Thoracic aorta (tissue), 2 donors: ENCODE measurements at places on chromosomes 13 and 19.

GRCh38 chr19:32373585-32374295 lies 28.3 kb downstream of the ZNF507 start:
- DNase-seq = peak; percentile 15

DNA sequence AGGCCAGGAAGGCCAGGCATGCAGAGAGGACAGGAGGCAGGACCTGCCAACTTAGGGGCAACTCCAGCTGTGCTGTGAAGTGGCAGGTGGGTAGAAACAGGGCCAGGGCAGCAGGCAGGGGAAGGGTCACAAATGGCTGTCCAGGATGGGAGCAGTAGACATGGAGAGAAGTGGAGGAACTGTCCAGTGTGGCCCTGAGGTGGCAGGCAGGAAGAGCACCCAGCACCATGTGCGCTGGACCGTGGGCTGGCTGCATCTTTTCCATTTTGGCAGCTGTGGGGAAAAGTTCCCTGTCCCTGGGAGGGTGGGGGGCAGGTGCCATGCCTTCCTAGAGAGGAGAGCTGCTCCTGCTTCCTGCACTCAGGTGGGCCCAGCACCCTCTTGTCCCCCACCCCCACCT lies 13.8 kb downstream of the DEDD2 start:
- no peak for DNase-seq

GRCh38 chr13:46587807-46588418 lies 34.9 kb downstream of the LRCH1 start:
- DNase-seq = no peak

GRCh38 chr13:99331881-99332293 lies 24.7 kb upstream of the GPR183 start:
- no peak for DNase-seq

DNA sequence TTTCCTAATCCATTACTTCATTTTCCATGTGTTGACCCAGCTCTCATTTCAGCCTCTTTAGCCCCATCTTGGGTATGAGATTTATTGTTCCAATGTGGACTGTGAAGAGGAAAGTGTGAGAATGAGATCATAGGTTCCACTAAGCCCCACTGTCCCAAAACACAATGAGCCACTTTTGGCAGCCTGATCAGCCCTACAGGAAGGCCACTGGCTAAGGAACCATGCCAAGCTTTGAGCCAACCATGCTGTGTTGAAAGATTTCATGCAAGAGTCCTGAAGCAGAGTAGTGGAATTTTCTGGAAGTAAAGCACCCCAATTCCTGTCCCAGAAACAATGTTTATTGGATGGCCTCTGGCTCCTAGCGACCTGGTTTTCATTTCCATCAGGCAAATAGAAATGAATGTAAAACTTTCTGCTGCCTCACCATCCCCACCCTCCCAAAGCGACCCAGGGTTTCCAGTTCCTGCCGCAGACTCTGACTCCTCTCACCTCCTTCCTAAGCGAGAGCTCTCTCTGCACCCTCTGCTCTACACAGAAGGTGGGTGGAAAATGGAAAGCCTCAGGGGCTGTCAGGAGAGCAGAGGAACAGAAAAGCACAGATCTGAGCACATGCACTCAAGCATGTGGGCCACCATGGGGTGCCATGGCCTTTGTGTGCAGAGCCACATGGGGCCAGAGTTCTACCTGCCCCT lies 73.1 kb downstream of the KCTD12 start:
- DNase-seq = no peak

- no peak for DNase-seq
These were observed 121.6 kb upstream of the FRY start for GRCh38 chr13:31909864-31910551.

DNA sequence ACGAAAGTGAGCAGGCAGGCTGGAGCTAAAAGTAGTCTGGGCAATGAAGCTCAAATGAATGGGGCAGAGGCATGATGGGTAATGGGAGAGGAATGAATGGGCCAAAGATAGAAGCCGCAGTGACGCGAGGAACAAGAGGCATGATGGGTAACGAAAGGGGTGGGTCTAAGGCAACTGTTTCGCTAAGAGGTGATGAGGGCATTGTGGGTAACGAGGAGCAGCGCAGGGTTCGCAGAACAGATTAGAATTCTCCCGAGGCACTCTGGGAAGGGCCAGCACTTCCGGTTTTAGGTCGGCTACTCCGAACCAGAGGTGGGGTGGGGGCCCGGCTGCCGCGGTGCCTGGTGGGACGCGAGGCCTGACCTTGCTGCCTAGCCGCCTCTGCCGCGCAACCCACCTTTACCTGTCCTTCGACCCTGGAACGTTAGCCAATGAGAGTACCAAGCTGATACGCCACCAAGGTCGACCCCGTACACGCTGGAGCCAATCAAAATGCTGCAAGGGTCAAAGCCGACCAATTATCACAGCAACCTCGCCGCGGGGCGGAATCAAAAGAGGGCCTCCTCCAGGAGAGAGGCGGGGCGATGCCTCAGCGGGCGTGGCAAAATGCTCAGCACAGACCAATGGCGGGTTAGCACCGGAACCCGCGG lies 563 bp upstream of the TOMM40 start:
- DNase-seq = peak; percentile 86

GRCh38 chr19:17671906-17672305 lies 16.2 kb downstream of the UNC13A start:
- DNase-seq = no peak

DNA sequence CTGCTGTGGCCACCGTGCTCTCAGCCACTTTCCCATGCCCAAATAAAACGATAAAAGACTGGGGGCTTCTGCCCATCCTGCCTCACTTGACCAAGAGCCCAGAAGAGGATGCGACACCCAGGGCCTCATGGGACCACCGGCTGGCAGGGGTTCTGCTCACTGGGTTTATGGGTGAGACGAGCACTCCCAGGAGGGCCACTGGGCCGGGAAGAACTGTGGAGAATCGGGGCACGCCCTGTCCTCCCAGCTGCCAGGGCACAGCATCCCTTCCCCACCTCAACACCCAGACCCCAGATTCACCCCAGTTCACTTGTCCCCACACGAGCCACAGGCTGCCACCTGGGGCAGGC lies 4.7 kb upstream of the F10 start:
- no peak for DNase-seq

GRCh38 chr13:51373451-51373850 lies 34.0 kb downstream of the SERPINE3 start:
- no peak for DNase-seq

DNA sequence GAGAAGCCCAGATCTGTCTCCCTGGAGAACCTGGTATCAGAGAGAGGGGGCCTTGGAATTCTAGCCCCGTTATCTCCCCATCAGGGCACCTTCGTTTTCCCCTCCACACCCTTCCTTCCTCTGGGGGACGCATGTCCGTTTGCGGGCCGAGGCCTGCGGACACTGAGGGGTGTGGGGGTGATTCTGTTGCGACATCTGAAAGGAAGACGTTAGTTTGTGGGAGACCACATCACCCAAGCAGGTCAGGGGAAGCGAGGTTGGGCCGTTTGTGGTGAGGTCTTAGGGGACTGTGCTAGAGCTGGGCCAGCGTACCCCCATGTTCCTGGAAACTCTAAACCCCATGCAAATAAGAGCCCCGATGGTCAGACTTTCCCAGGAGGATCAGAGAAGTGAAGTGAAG lies 3.7 kb upstream of the HSH2D start:
- no peak for DNase-seq

- DNase-seq = no peak
These were observed 157.2 kb downstream of the TM9SF2 start for GRCh38 chr13:99658261-99658991.

DNA sequence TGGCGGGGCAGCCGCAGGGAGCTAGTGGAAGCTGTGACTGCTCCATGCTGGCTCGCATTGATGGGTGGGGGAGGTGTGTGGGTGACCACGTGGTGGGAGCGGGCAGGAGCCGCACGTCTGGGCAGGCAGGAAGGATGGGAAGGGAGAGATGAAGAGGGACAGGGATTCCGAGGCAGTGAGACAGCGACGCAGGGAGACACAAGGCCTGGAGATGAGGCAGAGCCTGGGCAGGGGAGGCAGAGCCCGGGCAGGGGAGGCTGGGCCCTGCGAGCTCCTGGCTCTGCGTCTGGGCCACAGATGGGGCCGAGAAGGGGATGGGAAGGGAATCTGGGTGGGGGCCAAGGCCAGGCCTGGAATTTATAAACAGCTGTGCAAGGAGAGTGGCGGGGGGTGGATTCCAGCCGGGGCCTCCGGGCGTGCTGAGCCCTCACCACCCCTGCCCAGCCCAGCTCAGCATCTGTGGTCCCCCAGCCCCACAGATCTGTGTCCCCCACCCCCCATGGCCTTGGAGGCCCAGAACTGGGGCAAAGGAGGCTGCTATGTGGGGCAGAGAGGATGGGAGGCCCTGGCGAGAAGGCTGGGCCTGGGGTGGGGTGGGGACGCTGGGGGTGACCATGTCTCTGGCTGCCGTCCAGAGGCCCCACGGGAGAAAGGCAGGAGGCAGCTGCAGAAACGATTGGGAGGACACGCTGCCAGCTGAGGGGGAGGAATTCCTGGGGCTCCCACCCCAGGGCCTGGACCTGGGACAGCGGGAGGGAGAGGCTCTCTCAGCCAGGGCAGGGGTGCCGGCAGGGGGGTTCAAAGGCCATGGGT lies 6.0 kb downstream of the EHD2 start:
- DNase-seq = peak; percentile 36

- DNase-seq = no peak
These were observed 7.3 kb downstream of the ADGRL1 start for GRCh38 chr19:14198384-14199376.

GRCh38 chr19:36182612-36183244 lies 30.5 kb upstream of the COX7A1 start:
- DNase-seq = no peak

GRCh38 chr19:41352609-41353465 lies 885 bp downstream of the TGFB1 start:
- no peak for DNase-seq

DNA sequence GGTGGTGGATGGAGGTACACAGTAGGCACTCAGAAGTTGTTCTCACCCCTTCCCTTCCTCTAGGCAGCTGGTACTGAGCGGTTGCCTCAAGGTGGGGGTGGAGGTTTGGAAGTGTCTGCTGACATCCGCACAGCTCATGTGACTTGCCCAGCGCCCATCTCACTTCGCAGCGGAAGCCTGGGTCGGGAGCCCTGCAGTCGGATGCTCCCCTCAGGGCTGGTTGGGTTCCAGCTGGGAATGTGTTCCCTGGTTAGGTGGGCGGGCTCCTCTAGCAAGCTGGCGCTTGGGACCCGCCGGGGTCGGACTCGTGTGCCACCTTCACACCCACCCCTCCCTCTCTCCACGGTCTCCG lies 10.2 kb downstream of the PPP1R37 start:
- no peak for DNase-seq

- no peak for DNase-seq
These were observed 76.8 kb downstream of the FREM2 start for GRCh38 chr13:38763446-38764381.

GRCh38 chr13:20652946-20653345 lies 50.6 kb upstream of the IL17D start:
- no peak for DNase-seq

GRCh38 chr13:28650284-28650683 lies 8.6 kb upstream of the POMP start:
- DNase-seq = no peak

GRCh38 chr19:35205733-35206323 lies 22.7 kb downstream of the FAM187B start:
- no peak for DNase-seq

DNA sequence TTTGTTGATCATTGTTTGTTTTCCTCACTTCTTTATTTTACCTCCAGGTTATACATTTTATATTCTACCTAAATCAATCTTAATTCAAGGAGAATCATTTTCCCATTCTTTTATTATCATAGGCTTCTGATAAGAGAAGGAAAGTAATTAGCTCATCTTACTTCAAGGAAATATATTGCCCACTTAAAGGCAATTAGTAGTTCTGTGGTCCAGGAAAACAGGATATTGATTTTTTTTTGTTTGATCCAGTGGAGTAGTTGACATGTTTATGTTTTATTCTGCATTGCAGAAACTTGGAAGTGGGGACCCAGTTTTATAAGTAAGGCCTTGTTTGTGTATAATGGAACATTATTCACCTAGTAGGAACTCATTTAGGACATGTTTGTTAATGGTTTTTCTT lies 390.6 kb downstream of the NDFIP2 start:
- DNase-seq = no peak

DNA sequence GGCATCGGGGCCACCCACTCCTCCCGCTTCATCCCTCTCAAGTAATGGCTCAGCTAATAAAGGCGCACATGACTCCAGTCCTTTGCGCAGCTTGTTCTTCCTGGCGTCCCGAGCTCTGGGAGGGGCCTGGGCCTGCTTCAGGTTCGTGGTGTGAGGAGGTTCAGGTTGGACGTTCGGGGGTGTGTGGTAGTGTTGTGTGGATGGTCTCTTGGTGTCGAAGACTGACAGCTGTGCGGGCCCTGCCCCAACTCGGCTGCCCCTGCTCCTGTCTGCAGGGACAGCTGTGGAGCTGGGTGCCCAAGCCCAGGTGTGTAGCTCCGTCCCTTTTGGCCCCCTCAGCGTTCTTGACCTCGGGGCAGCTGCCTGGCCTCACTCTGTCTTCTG lies 2.2 kb downstream of the RPS15 start:
- DNase-seq = no peak

DNA sequence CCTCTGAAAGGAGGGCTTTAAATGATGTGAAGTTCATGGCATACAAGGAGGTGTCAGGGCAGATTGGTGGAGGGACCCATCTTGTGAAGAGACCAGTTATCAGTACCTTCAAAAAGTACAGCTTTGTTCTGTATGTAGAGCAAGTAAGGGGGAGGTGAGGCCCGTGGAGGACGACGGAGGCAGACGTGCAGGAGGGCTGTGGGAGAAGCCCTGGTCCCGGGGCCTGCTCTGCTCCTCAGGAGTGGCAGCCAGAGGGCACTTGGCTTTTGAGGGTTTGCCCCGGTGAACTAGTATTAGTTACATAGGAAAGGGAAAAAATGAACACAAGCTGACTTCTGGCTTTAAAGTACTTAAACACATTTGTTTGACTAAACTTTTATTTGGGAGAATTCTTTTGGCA lies 42.1 kb downstream of the COG3 start:
- DNase-seq = no peak

GRCh38 chr19:35992907-35993765 lies 1.9 kb upstream of the SDHAF1 start:
- DNase-seq = no peak
